GM12864 (cell line): ENCODE measurements at places on chromosomes 3 and 15.

- DNase-seq = no peak
These were observed 3.7 kb downstream of the CHRNA3 start for GRCh38 chr15:78617076-78617475.

DNA sequence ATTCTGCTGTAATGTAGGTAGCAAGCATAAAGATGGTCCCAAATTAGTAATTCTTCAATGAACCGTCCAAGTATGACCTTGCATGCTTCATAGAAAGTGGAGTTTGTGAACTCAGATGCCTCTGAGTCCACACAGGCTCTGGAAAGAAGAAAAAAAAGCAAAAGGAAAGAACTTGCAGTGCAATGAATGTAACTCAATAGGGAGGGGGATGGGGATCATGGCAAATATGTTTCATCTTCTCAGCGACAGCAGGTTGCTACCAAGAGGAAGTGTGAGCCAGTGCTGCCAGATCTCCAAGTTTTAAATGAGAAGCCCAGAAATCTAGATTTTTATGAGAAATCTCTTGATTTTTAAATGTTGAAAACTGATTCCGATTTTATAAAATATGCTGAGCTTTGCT, 50.3 kb downstream of the IL20RB start:
- DNase-seq = no peak

- peak; percentile 34 for DNase-seq
These were observed 67.5 kb downstream of the TMEM39A start for GRCh38 chr3:119395923-119396358.

DNA sequence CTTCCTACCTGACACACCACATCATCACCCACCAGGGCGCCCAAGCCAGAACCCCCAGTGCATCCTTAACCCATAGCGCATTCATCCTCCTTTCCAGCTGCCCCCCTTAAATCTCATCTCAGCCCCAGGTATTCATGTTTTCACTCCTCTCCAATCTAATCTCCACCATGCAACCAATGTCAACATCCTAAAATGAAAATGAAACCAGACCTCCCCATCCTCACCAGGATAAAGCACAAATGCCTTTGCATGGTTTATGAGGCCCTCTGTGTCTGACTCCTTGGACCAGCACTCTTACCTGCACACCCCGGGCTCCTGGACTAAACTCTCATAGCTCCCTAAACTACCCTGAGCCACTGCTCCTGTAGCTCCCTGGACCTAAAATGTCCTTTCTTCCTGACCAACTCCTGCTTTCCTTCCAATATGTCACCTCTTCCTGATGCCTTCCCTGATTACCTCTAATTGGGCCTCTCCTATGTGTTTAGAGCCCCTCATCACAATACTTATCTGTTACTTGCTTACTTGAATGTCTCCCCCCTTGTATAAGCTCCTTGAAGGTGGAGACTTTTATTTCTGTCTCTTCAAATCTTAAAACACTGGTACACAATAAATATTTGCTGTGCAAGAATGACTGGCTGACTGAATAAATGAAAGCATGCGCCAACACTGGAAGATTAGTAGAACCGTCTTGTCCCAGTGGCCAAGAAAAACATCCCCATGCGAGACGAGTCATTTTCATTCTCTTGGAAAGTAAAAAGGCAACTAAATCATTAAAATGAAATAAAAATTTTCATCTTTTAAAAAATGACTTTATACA, 142.5 kb downstream of the XXYLT1 start:
- DNase-seq = no peak

- no peak for DNase-seq
These were observed 66.5 kb downstream of the UBE3A start for GRCh38 chr15:25372298-25372697.

DNA sequence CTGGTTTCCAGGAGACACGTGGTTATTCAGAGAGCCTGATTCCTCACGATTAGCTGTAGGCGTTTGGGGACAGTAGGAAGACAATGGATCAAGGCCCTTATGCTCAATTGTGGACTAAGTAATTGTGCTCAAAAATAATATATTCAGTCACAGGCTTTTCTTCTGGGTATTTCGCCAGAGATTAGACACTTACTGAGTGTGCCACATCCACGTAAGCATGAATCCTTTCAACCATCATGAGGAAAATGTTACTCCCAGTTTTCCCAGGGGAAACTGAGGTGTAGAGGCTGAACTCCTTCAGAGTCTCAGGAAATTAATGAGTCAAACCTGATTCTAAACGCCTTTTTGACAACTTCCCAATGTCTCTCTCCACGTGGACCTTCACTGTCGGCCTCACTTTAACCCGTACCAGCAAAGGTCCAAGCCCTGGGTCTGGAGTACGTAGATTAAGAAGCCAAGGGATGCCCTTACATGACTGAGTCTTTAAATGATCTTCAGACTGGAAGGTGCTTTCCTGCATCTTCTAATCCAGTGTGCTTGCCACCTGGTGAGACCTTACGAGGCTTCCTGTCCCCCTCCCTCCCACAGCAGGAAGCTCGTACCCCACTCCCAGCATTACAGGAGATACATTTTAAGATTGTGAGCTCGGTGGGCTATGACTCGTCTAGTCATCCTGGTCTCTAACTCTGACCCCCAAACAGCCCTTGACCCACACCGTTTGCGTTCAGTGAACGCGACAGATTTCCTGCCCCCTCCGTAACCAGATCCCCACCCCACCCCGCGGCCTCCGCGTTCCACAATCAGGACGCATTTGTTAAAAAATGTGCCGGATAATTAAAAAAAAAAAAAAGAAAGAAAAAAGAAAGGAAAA, 1.7 kb downstream of the PKM start:
- no peak for DNase-seq
